Type B pancreatic cell (in vitro differentiated cells): ENCODE measurements at places on chromosomes 4 and X. TPM values are rescaled to one million over a fixed set of nuclear protein-coding genes. Genes with fewer than 3 reads are reported as not detected.
A peak's percentile ranks its signal among the peaks of the same experiment; 100 is the strongest.

The DUX4 gene
- not detected in 2 replicates for total RNA-seq

The ATOH1 gene
- total RNA-seq = 0.36 and 0.97 TPM in 2 replicates

The GPRASP1 gene
- 2.8 and 8.3 TPM in 2 replicates for total RNA-seq

The VEGFD gene
- 0.83 and 20.5 TPM in 2 replicates for total RNA-seq

The PHOX2B gene
- total RNA-seq = 0.36 and 1.7 TPM in 2 replicates

The PRRG3 gene
- 0.43 and 2.6 TPM in 2 replicates for total RNA-seq

The PLAC8 gene
- 38.4 and 60.9 TPM in 2 replicates for total RNA-seq

The ANOS1 gene
- total RNA-seq = 14.3 and 19.9 TPM in 2 replicates

The C1QTNF7 gene
- total RNA-seq = 0.43 and 1.8 TPM in 2 replicates

The TMEM255A gene
- total RNA-seq = 0.38 and 2.4 TPM in 2 replicates

The CENPU gene
- 23.1 and 52.1 TPM in 2 replicates for total RNA-seq

The PF4V1 gene
- total RNA-seq = not detected in 2 replicates

GRCh38 chr4:183326853-183327252 lies 4.6 kb upstream of the CLDN24 start:
- DNase-seq = no peak

DNA sequence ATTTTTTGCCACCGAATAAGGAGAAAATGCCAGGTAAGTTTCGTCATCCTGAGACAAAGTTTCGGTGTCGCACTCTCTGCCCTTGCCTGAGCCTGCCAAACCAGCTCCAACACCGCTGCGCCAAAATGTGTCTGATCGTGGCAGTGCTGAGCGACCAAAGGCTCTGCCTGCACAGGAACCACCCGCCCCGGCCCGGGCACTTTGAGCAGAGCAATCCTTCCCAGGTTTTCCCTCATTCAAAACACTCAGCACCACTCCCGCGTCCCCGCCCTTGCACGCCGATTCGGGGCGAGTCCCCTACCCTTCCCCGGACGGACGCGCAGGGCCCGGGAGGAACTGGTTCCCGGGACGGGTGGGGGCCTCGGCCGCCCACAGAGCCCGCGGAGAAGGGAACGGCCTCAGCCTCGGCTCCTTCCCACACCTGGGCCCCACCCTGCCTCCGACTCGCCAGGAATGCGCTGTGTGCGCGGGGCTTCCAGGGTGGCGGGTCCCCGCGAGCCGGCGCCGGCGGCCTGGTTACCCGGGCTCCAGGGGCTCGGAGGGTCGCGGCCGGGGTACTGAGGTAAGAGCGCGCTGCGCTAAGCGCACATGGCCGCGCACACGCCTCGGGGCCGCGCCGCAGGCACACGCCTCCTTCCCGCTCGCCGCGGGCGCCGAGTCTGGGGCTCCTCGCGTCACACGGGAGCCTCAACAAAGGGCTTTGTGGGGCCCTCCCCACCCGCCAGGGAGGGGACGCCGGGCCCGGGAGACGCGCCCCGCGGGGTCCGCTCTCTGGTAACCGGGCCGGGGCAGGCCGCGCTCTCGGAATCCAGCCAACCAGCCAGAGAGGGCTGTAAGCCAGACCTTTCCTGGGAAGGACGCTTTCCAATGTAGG lies at the start of gene C4orf36:
C4orf36 (minus strand) TSS at position 661 of the 874 bp plus-strand sequence. CDS start 902 bp downstream, outside the sequence.
- DNase-seq = peak; percentile 90

DNA sequence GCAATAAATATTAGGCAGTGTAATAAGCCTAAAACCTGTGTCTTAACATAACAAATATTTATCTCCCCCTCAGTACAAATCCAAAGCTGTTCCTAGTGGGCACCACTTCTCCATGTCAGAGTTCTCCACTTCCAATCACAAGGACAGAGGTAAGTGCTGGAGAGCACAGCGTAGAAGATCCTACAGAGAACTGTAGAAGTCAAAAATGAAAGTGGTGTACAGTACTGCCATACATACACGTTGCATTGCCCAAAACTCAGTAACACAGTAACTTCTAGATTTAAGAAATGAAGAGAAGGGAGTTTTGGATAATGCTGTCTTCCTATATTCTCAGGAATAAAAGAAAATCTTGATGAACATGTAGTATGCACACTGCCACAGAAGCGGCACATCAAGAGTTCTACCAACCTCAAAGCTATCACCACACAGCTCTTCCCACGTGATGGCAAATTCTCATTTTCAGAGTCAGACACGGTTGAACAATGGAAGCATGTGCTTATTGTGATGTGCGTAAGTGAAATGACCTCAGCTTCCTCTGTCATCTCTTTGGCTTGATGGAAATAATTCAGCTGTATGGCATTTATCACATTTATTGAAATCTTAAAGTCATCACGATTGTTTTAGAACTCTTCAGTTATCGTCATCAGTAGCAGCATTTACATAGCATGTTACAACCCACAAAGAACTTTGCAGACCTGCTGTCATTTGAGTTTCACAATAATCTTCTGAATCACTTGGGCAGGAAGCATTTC lies 27.1 kb upstream of the SPANXN4 start:
- no peak for DNase-seq

GRCh38 chrX:53313728-53314105 lies 32.3 kb upstream of the IQSEC2 start:
- no peak for DNase-seq

DNA sequence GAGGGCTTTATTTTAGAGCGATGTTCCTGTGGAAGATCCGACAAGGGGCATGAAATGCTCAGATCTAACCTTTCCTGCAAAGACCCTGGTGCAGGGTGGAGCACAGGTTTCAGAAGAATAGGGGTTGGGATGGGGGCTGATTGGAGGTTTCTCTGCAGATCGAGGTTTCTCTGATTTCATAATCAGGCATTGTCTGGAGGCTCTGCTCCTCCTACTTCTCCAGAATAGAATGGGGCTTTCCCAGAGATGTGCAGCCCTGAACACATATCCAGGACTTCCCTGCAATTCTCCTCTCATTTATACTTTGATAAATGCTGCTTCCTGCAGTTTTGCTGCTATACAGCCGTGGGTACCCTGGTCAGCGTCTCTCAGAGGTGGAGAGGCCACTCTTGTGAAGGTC lies 397.6 kb upstream of the BOD1L1 start:
- no peak for DNase-seq

DNA sequence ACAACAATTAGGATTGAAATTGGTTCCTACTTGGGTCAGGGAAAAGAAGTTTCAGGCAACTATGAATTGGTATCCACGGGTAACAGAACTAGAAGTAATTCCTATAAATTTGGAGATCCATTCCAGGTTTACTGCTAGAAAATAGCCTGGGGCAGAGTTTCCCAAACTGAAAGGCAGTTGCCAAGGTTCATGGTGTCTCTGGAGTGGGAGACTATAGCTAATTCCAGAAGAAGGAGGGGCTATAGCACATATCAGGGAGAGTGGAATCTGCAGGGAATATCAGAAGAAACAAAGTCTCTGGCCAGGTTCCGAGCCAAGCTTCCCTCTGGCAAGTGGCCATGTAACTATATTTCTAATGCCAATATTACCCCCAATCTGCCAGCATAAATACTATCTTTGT lies 166.3 kb downstream of the GALNTL6 start:
- DNase-seq = no peak

DNA sequence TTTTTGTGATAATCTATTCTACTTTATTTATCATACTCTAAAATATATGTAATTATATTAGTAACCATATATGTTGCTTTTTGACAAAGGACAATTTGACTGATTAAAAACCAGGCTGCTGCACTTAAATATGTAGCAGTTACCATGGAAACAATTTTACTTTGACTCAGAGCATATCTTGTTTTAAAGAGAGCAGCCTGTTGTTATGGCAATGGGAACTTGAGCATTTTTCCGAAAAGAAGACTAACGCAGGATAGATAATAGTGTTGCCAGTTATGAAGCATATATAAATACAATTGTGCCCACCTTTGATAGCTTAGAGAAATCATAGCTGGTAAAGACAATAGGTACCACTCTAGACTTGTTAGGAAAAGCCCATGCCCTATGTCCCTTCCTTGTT lies 283.0 kb downstream of the GASK1B start:
- DNase-seq = no peak

GRCh38 chr4:59960143-59960542 lies 1240.0 kb upstream of the ADGRL3 start:
- no peak for DNase-seq

DNA sequence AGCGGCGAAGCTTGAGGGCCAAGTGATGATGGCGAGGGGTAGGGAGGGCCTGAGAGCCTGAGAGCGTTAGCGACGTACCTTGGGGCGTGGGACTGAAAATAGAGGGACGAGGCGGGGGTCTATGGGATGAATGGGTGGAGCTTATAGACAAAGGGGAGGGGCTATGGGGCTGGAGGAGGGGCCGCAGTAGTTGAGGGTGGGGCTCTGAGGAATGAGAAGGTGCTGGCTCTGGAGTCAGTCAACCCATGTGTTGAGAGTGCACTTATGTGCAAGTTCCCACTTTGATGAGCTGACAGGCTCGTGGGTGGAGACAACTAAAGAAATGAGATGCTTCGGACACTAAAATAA lies 488 bp downstream of the TBC1D25 start:
- DNase-seq = no peak

DNA sequence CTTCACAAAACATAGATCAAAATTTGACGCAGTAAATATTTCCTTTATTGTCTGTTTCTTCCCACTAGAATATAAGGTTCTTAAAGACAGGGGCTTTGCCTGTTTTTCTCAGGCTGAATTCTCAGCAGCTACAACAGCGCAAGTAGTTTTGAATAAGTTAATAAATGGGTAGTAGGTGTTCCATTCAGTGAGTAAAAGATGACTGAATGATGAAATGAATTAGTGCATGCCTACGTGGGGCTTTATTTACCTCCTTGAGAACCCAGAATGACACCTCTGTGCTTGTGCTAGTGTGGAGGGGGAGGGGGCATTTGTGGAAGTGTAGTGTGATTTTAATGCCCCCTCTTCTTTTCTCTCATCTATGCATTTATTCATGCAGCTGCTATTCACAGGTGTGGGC lies 278.9 kb downstream of the FBXW7 start:
- no peak for DNase-seq

DNA sequence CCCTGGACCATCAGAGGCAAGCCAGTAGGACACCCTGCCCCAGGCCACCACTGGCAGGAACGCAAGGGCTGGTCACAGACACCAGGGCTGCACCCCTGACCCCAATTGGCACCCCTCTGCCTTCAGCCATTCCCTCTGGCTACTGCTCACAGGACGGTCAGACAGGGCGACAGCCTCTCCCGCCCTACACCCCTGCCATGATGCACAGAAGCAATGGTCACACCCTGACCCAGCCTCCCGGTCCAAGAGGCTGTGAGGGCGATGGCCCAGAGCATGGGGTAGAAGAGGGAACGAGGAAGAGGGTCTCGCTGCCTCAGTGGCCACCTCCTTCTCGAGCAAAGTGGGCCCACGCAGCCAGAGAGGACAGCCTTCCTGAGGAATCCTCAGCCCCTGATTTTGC lies 143.5 kb downstream of the SOWAHB start:
- DNase-seq = no peak

GRCh38 chrX:56812515-56813105 lies 83.6 kb downstream of the NBDY start:
- DNase-seq = no peak

DNA sequence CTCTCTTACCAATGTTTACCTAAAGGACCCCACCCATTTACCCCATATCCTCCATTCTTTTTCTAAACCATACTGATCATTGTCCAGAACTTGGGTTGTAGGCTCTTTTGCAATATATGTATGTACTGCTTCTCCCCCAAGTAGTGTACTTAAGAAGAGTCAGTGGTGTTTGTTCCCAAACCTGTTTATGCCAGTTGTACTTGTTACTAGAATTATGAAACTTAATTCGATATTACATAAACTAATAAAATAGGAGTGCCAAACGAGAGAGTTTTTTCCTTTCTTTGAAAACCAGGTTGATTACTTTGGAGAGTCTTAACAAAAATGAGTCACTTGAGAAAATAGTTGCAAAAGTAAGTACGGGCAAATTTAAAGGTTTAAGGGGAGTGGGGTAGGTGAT lies 96.3 kb downstream of the GEMIN8 start:
- DNase-seq = no peak

GRCh38 chrX:19094654-19095053 lies 27.6 kb downstream of the ADGRG2 start:
- no peak for DNase-seq

GRCh38 chr4:84286048-84286447 lies 213.0 kb downstream of the NKX6-1 start:
- DNase-seq = no peak

GRCh38 chr4:100294356-100294755 lies 104.1 kb upstream of the DDIT4L start:
- no peak for DNase-seq

DNA sequence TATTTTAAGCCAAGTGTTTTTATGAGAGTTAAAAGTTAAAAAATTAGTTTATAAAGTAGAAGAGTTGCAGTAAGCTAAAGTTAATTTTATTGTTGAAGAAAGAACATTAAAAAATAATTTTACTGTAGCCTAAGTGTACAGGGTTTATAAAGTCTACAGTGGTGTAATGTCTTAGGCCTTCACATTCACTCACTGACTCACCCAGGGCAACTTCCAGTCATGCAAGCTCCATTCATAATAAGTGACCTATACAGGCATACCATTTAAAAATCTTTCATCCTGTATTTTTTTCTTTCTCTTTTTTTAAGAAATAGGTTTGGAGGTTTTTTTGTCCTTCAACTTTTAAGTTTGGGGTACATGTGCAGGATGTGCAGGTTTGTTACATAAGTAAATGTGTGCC lies 87.9 kb upstream of the NR3C2 start:
- DNase-seq = no peak

GRCh38 chr4:110597582-110597981 lies 25.3 kb downstream of the PITX2 start:
- DNase-seq = no peak

- no peak for DNase-seq
These were observed 7.5 kb upstream of the RUFY3 start for GRCh38 chr4:70714079-70714887.
